Endothelial cell (in vitro differentiated cells): ENCODE measurements at places on chromosomes 4 and X.

GRCh38 chr4:183517781-183518180 lies 12.9 kb downstream of the ING2 start:
- DNase-seq: no peak

DNA sequence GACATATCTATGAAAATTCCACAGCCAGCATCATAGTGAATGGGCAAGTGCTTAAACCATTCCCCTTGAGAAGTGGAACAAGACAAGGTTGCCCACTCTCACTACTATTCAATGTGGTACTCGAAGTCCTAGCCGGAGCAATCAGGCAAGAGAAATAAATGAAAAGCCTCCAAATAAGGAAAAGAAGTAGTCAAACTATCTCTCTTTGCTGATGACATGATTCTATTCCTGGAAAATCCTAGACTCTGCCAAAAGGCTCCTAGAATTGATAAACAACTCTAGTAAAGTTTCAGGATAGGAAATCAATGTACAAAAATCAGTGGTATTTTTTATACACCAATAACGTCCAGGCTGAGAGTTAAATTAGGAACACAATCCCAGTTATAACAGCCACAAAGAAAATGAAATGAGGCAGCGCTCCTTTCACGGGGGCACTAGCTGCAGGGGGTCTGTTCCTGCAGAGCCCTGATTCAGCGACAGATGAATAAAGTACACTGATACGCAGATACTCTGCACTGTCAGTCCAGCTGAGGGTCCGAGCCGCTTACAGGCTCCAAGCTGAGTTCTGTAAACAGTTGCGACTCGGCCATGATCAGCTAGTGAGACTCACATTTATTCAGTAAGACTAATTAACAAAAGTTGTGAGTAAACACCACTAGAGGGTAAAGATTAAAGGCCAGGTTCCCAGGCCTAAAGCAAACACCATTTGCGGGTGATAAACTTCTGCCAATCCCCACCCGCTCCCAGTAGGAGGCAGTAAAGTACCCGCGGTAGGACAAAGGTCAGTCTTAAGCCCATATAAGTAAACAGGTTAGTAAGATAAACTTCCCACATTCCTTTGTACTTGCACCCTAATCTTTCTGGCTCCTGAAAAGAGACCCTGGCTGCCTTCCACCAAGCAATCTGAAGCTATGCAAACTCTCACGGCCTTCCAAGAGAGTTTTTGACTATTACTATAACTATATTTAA lies 290.6 kb upstream of the GRID2 start:
- DNase-seq: peak; percentile 21

GRCh38 chr4:109969087-109969486 lies 56.4 kb downstream of the EGF start:
- DNase-seq: no peak

- DNase-seq: no peak
These were observed 70.4 kb downstream of the STARD8 start for GRCh38 chrX:68717663-68718442.

DNA sequence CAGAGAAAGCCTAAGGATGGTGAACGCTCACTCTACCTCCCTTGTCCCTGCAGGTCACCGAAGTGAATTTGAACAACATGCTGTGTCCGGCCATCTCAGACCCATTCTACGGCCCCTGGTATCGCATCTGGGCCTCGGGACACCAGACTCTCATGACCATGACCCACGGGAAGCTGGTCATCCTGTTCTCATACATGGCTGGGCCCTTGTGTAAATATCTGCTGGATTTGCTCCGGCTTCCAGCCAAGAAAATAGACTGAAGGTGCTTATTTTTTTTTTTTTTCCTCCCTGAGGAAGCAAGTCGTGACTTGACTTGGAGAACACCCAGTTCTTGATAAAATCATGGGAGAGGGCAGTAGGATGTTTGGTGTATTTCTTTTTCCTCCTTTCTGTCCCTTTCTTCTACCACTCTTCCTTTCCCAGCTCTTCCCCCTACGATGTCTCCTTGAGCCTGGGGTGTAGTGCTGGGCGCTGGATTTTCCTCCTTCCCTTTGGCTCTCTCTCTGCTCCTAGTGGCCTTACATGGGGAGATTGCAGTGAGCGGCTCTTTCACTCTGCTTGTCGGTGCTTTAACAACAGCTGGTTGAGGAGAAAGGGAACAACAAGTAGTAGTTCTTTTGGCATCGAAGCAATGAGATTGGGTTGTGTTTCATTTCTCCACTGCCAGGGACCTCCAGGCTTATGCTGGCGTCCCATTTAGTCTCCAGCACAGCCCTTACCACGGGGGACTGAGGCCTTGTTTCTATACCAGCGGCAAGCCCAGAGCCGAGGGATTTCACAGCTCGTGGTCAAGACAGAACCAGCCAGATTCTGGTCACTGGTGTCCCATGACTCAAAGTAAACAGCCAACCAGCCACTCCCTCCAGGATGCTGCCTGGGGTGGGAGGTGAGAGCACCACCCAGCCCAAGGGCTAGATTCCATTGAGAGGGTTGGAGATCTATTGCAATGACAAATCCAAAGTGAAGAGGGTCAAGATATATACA lies 144.4 kb downstream of the AMMECR1 start:
- DNase-seq: no peak

- peak; percentile 87 for DNase-seq
These were observed 114.6 kb downstream of the CPE start for GRCh38 chr4:165493359-165493758.

DNA sequence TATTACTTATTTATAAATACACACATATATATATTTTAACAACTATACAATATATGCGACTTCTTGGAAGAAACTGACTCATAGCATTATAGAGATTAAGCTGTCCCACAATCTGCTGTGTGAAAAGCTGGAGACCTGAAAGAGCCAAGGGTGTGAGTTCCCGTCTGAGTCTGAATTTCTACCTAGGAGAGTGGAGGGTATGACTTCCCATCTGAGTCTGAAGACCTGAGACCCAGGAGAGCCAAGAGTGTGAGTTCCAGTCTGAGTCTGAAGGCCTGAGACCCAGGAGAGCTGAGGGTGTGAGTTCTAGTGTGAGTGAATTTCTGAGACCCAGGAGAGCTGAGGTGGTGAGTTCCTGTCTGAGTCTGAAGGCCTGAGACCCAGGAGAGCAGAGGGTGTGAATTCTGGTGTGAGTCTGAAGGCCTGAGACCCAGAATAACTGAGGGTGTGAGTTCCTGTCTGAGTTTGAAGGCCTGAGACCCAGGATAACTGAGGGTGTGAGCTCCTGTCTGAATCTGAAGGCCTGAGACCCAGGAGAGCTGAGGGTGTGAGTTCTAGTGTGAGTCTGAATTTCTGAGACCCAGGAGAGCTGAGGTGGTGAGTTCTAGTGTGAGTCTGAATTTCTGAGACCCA lies 8.9 kb upstream of the P2RY8 start:
- DNase-seq: no peak

DNA sequence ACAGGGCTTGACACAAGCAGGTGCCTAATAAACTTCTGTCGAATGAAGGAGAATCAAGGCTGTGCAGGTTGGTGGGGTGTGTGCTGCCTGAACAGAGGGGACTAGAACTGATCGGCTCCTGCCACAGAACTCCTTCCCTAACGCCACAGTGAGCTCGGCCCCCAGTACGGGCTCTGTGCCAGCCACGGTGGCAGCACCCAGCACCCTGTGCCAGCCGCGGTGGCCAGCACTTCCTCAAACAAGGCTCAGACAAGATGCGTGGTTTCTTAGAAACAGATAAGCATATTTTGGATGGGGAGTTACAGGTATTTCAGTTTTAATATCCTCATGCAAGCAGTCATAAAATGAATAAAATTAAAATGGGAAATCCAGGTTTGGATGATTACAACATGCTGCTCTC lies 26.0 kb upstream of the C4orf50 start:
- no peak for DNase-seq

GRCh38 chrX:65707151-65707550 lies 39.7 kb downstream of the MSN start:
- DNase-seq: no peak

- DNase-seq: peak; percentile 44
These were observed 5.6 kb downstream of the PRDM8 start for GRCh38 chr4:80202741-80203553.

- DNase-seq: no peak
These were observed 8.2 kb upstream of the PPP2R2C start for GRCh38 chr4:6480534-6481088.

DNA sequence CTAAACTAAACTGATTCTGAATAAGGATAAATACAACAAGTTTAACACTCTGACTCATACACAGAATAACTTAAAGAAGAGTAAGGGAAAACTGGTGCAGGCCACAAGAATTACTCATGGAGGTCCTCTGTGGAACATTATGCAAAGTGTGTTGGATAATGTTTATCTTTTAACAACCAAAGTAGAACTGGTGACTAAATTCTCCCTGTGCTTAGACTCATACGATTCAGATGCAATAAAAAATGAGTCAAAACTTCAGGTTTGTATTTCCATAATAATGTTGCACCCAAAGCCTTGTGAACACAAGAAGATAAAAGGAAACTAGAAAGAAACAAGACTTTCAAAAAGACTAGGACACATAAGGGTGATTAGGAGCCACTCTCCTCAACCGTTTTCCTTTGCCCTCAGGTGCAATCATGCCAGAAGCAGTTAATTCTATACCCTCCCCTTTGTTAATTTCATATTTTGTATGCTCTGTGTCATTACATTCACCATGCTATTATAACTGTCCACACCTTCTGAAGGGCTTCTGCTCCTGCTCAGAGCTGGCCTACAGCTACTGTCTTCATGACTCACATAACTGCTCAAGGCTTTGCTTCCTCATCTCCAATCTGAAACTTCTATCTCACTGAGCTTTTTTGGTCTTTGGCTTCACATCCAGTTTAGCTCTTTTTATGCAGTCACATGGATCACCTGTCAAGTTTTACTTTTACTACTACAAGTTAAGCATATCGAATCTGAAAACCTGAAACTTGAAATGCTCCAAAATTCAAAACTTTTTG lies 60.2 kb downstream of the KCNIP4 start:
- DNase-seq: no peak
